Bronchial epithelial cell (primary cell): ENCODE measurements at places on chromosomes 11 and 22. TPM values are rescaled to one million over a fixed set of nuclear protein-coding genes. Genes with fewer than 3 reads are reported as not detected.

VPREB3 gene
- not detected in 2 replicates for total RNA-seq

OR8G1 gene
- not detected in 2 replicates for total RNA-seq

SNX32 gene
- total RNA-seq: under 0.01 TPM in 1 of 2 replicates, not detected in the other

RHOG gene
- total RNA-seq: 5.5 and 7.3 TPM in 2 replicates

MRGPRX3 gene
- 0.13 TPM in 1 of 2 replicates, not detected in the other for total RNA-seq

MAPK8IP1 gene
- 0.26 and 0.90 TPM in 2 replicates for total RNA-seq

BACE1-AS gene
- 1.1 and 1.5 TPM in 2 replicates for total RNA-seq

OR10A4 gene
- total RNA-seq: not detected in 2 replicates

C11orf65 gene
- 0.79 and 1.8 TPM in 2 replicates for total RNA-seq

ZC3H7B gene
- 14.5 and 21.9 TPM in 2 replicates for total RNA-seq

DNA sequence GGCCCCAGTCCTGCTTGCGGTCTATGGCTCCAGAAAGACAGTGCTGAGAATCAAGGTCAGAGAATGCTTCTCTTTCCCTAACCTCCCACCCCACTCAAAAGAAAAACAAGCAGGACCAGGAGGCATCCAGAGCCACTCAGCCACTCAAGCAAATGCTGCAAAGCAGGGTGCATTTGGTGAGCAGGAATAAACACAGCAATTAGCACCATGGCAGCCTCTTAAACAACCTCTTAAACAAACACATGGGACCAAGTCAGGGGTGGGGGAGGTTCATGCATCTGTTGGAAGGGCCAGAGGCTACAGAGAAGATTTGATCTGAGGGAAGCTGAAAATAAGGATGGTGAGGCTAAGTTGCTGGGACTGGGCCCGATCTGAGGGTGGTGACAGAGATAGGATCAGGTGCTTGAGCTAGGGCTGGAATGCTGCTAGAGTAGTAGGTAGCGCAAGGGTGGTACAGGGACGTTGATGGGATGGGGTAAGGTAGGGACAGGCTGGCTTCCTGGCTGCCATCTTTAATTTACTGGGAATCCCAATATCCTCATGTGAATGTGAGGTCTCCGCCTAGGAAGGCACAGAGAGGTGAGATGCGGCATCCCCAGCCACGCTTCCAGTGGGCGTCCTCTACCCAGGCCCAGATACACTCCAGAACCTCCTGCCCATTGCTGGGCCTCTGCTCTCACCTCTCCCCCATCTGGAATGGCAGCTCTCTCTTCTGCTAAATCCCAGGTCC is 26.6 kb upstream of the LMO1 start:
- DNase-seq: no peak

GRCh38 chr11:122697636-122698167 is 42.2 kb downstream of the UBASH3B start:
- DNase-seq: peak; percentile 81

DNA sequence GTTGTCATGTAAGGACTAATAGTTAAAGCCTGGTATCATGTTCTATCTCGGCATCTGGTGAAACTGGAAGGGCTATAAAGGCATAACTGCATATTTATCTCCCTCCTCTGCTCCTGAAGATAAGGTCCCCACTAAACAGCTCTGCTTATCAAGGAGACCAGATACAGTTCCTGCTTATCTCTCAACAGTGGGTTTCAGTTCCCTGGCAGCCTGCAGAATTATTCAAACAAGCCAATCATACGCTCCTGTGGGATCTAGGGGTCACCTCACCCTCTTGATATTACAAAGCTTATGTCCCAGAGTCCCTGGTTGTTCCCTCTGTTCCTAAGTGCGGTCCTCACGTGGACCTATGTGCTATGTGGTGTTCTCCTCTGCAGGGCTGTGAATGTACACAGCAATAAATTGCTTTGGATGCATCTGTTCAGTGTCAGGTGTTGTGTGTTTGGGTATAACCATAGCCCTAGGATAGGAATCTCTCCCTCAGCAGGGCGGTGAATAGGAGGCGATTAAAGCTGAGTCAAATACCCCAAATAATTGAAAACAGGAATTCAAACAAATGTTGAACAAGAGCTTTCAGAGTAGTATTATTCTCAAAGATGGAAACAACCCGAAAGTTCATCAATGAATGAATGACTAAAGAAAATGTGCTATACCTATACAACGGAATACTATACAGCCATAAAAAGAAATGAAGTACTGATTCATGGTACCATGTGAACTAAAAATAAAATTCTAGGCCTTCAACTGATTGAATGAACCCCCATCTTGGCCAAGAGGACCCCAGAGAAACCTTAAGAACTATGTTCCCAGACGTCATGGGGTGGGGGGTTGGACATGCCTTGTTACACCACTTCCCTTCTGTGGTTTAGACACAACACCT is 3.1 kb upstream of the OOSP4A start:
- no peak for DNase-seq

GRCh38 chr11:85767246-85767945 is 43.5 kb downstream of the SYTL2 start:
- no peak for DNase-seq

DNA sequence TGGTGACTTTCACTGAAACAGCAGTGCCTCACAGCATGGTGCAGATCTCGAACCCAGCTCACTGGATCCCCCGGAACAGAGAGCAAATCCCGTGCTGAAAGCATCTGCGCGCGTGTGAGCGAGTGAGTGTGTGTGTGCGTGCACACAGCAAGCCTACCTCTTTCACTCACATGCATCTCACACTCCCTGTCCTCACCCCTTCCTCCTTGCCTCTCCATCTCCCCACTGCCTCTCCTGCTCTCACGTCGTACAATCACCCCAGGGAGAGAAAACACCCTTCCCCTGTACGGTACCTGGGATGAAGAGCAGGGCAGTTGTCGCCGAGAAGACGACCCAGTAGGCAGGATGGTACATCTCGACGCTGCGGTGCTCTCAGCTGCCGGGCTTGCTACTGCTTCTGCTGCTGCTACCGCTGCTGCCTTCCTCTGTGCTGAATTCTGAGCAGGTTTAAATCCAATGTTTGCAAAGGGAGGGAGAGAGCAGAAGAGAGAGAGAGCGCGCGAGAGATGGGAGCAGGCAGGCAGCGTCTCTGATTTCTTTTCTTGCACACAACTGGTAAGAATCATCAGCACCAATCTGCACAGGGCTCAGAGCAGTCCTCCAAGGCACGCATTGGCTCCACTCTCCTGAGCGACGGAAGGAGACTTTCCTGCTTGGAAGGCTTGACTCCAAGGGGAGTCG is at the start of gene OPCML:
Gene OPCML (minus strand): TSS at position 531 of the 681 bp plus-strand sequence.
- DNase-seq: no peak

DNA sequence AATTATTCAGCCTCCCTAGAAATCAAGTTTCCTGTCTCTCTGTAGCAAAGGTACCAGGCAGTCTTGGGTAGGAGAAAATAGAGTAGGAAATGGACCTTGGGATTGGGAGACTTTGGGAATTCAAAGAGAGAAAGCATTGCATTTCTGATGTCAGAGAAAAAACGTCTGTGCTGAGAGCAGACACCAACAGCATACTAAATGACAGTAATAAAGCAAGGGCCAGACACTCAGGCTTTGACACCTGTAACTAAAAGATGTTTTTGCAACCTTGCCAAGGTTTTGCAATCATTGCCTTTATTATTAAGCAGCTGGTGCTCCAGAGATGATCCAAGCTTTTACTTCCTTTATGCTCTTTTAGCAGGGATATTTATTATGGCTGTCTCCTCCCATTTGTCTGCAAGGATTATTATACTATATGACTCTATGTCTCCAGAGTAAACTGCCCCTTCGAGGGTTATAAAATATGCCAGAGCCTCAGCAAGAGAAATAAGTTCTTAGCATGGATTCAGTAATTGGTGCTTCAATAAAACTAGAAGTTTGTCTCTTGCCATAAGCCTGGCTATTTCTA is 85.2 kb upstream of the GRAMD1B start:
- no peak for DNase-seq

DNA sequence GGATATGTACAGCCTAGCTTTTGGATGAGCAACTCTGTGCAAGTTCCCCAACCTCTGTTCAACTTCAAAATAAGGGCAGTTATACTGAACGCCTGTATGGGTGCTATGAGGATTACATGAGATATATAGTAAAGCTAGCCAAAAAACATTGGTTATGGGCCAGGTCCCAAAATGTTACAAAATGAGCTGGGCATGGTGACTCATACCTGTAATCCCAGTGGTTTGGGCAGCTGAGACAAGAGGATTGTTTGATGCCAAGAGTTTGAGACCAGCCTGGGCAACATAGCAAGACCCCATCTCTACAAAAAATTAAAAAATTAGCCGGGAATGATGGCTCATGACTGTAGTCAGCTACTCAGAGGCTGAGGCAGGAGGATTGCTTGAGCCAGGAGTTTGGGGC is 118.4 kb downstream of the TEAD1 start:
- DNase-seq: peak; percentile 52

GRCh38 chr11:61912991-61913698 is 4.2 kb downstream of the RAB3IL1 start:
- no peak for DNase-seq

DNA sequence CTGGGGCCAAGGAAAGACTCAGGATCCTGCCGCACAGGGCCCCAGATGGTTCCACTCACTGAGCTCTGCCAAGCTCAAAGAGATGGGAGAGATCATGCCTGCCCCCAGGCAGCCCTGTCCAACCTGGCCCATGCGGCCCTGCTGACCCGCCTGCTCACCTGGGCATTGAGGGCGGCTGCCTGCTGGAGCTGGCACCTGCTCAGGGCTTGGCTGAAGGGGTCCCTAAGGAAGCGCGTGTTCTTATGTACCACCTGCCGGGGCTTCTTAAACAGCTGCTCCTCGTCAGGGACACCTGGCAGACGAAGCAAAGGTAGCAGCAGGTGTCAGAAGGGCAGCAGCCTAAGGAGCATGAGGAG is 5.5 kb downstream of the ESS2 start:
- no peak for DNase-seq

DNA sequence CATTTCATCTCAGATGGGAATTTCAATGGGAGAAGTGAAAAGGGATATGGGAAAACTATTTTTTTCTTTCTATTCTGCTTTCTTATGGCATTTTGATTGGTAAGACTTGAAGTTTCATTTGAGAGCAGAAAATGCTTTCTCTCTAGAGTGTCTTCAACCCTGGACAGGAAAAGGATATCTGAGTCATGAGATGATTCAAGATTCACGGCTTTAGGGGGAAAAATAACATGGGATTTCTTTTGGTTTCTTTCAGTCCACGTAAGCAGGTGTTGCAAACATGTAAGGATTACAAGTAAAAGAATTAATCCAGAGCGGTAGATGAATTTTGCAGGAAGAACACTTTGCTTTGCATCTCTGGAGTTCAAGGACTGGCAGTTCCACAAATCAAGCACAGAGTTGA is 1001.0 kb upstream of the TENM4 start:
- peak; percentile 90 for DNase-seq

- DNase-seq: no peak
Measured at GRCh38 chr22:25360891-25361645, 141.6 kb downstream of the CRYBB2 start.

DNA sequence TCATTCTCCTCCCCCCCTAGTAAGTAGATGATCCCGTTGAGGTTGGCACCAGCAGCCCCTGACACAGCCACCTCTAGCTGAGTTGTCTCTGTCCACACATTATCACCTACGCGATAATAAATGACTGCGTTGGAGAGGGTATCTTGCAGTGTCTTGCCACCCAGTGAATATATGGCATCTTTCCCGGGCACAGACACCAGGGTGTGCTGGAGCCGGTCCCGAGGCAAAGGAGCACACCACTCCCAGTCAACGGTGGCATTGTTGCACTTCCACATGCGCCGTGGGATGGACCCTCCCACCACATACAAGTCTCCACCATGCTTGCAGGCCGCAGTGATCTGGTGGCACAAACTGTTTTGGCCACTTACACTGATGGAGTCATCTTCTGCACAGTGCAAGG is 5.4 kb downstream of the KBTBD4 start:
- DNase-seq: no peak

- peak; percentile 23 for DNase-seq
Measured at GRCh38 chr11:15471048-15471894, 356.5 kb downstream of the INSC start.

DNA sequence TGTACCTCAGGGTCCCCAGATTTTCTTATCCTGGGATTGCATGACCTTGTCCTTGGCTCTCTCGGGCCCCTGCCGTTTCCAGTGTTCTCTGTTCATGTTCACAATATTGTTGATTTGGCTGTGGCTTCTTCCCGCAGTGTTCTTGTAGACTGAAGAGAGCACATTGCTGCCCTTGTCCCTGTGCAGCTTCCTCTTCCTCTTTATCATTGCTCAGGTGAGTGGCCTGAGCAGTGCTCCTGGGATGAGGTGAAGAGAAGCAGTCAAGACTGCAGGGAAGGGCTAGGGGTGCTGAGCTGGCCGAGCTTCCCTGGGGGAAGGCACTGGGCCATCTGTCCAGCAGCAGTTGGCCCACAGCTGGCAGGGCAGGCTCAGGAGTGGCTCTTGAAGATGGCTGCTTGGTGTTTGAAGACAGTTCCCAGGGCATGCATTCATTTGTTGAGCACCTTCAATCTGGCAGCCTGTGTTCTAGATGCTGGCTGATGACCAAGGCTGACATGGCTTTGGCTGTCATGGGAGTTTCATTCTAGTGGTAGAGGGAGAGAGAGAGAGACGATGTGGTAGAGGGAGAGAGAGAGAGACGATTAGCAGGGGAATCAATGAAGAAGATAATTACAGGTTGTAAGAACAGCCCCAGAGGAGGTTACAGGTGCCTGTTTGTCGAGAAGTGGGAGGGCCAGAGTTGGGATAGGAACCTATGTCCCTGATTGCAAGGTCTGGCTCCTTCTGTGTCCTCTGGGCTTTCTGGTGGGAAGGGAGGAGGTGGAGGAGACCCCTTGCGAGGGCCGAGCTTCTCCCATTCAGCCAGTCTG is 17.4 kb downstream of the BMAL1 start:
- DNase-seq: no peak

GRCh38 chr11:83092488-83093384 is 21.0 kb upstream of the RAB30 start:
- DNase-seq: peak; percentile 67

DNA sequence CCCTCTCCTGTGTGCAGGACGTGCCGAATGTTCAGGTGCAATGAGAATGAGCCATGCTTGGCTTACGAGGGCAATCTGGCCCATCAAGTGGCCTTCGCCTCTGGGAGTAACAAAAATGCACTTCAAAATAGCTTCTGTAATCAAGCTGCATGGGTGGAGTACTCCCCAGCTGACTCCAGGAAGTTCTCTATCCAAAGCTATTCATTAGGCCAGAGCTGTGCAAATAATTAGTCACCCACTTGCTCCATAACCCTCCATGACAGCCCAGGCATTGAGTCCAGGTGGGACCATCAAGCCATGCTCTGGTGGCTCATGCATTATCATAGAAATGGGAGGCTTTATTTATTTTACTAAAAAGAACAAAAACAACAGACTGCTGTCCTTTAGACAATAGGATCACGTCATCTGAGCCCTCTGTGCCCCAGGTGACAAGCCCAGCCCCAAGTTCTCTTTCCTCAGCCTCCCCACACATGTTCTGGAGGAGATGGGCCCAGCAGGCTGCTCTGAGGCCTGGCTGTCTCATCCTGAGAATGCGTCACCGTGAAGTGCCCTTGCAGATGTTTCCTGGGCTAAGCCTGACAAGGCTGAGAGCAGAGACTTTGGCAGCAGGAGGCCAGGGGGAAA is 244.7 kb downstream of the ETS1 start:
- peak; percentile 93 for DNase-seq

GRCh38 chr11:77968337-77968736 is 26.1 kb downstream of the INTS4 start:
- DNase-seq: no peak
